ENCODE measurements at places on chromosomes 4 and X.

- DNase-seq: no peak
Observed at GRCh38 chrX:46959101-46959500, 46.9 kb downstream of the JADE3 start.

- no peak for DNase-seq
Observed at GRCh38 chr4:4780729-4781244, 78.7 kb upstream of the MSX1 start.

GRCh38 chr4:160604541-160604940 is 1501.7 kb downstream of the RAPGEF2 start:
- DNase-seq: no peak

DNA sequence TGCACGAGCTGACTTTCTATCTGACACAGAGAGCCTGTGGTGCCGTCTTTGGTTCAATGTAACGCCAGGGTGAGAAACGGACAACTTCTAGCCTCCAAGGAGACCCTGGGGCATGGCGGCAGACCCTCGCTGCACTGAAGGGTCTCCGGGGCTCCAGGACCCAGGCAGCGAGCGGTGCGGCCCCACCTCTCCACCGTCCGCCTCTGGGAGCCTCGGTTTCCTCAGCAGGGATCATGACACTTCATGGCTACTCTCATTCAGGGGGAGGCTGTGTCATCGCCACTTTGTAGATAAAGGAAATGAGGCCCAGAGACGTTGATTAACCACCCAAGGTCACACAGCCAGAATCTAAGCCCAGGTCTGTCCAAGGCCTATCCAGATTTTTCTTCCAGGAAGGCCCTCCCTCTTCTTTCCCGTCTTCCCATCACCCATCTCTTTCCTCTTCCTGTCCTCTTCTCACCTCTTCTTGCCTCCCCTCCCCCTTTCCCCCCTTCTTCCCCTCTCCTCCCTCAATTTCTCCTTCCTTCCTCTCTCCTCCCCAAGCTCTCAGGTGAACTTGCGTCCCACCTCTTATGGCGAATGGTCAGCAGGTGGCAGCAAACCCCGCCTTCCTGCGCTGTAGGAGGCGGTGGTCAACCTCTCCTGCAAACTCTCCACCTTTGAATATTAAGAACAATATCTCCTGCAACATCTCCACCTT is 69.3 kb upstream of the HMX1 start:
- DNase-seq: no peak

DNA sequence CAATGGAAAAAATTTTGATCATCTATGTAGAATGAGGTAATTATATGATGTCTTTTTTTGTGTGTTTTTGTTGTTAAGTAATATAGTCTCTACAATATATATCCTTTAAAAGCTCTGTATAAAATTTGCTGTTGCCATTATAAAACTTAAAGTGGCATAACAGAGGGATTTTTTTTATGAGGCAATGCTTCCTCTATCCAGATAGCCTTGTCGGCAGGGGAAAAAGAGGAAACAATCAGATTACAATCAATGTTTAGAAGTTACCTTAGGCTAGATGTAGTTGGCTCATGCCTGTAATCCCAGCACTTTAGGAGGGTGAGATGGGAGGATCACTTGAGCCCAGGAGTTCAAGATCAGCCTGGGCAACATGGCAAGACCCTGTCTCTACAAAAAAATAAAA is 86.8 kb downstream of the DIAPH2 start:
- no peak for DNase-seq

- peak; percentile 21 for DNase-seq
Observed at GRCh38 chr4:102612824-102613366, 111.7 kb downstream of the NFKB1 start.

DNA sequence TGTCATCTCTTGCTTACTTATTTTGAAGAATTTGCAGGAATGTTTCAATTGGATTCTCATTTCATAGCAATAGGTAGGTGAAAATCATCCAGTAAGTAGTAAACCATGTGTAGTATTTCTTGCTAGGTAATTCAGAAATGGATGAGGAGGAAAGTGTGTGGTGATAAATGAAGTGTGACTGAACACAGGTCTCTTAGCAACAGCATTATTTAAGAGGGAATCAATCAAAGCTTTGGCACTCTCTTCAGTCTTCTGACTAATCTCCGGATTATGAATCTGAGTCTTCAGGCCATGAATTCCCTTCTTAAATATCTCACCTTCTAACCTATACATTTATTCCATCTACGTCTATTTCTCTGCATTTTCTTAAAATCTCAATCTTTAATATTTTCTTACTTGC is 55.8 kb upstream of the ARHGAP24 start:
- no peak for DNase-seq

Measured in stimulated activated CD8-positive, alpha-beta memory T cell treated with anti-CD3 and anti-CD28 coated beads, Interleukin-4, amount 100 ng/mL, for 1 hour (primary cell).